ENCODE measurements at places on chromosomes 11 and 22.
A peak's percentile ranks its signal among the peaks of the same experiment; 100 is the strongest.

DNA sequence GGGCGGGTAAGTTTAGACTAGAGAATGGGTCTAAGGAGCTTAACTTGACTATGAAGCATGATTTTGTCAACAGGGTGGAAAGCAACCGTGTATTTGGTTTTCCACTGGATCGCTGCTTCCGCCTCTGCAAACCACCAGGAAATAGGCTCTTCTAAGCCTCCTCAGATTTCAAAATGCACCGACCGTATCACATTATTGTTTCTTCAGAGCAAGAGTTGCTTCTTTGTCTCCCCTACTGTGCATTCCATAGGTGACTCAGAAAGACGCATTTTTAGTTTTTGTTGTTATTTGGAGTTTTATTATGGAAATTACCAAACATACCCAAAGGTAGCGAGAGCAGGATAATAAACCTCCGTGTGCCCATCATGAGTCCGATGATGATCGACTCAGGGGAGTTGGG, 64.3 kb upstream of the RASD2 start:
- peak; percentile 17 for DNase-seq

- no peak for DNase-seq
Observed at GRCh38 chr11:133339495-133340140, 192.7 kb downstream of the OPCML start.

DNA sequence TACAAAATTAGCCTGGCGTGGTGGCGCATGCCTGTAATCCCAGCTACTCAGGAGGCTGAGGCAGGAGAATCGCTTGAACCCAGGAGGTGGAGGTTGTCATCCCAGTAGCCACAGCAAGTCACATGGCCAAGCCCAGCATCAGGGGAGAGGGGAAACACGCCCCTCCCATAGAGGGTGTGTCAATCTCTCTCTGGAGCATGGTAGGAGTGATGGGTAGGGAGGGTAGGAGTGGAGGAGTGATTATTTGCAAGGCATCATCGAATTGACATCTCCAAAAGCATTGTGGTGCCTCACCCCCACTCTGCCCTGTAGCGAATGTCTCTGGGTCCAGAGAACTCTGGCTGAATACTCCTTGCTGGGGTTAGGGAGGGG, 6.1 kb upstream of the SSTR3 start:
- no peak for DNase-seq

- no peak for DNase-seq
Observed at GRCh38 chr11:113781682-113782081, 2.1 kb downstream of the CLDN25 start.

- DNase-seq, result no peak
Observed at GRCh38 chr22:43174941-43175531, 11.9 kb downstream of the TTLL12 start.

- DNase-seq, result no peak
Observed at GRCh38 chr22:43890901-43891331, 897 bp downstream of the PNPLA5 start.

GRCh38 chr11:8913961-8914660, 3.1 kb downstream of the AKIP1 start:
- no peak for DNase-seq

- DNase-seq, result no peak
Observed at GRCh38 chr11:75477614-75477935, 44.6 kb upstream of the KLHL35 start.

DNA sequence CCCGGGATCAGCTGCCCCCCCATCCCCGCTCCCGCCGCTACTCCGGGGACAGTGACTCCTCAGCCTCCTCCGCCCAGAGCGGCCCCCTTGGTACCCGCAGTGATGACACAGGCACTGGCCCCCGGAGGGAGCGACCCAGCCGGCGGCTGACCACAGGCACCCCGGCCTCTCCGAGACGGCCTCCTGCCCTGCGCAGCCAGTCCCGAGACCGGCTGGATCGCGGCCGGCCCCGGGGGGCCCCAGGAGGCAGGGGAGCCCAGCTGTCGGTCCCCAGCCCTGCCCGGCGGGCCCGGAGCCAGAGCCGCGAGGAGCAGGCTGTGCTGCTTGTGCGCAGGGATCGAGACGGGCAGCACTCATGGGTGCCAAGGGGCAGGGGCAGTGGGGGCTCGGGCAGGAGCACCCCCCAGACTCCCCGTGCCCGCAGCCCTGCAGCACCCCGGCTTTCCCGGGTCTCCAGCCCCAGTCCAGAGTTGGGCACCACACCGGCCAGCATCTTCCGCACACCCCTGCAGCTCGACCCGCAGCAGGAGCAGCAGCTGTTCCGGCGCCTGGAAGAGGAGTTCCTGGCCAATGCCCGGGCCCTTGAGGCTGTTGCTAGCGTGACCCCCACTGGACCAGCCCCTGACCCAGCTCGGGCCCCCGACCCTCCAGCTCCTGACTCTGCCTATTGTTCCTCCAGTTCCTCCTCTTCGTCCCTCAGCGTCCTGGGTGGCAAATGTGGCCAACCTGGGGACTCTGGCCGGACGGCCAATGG, 3.9 kb downstream of the RASL10A start:
- no peak for DNase-seq

DNA sequence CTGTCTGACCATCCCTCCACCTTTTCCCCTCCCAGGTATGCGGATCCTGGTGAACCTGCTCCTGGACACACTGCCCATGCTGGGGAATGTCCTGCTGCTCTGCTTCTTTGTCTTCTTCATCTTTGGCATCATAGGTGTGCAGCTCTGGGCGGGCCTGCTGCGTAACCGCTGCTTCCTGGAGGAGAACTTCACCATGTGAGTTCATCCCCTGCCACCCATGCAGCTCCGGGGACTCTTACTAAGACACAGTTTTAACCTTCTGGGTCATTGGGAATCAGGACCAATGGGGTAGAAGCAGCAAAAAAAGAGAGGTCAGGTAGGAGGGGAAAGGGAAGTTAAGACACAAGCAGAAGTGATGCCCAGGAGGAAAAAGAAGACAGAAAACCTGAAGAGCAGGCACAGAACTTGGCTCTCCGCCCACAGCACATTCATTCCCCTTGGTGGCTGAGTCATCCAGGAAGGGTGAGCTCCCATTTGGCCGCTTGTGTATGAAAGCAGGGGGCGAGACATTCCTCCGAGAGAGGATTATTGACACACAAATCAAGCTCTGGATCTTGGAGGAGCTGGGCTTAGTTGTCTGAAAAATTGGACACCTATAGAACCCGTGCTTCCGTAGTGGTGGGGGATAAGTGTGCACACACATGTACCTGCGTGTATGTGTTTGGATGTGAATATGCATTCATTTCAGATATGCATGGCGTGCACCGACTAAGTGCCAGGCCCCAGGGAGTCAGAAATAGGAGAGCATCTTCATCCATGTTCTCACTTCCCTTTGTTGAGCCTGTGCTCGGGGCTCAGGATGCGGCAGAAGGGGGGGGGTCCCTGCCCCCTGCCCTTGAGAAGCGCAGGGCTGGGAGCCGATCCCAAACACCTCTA, 64.2 kb downstream of the CACNA1I start:
- no peak for DNase-seq

GRCh38 chr22:25083056-25083806, 116.4 kb upstream of the CRYBB3 start:
- DNase-seq, result no peak

- no peak for DNase-seq
Observed at GRCh38 chr11:653837-654236, 16.8 kb downstream of the DRD4 start.

DNA sequence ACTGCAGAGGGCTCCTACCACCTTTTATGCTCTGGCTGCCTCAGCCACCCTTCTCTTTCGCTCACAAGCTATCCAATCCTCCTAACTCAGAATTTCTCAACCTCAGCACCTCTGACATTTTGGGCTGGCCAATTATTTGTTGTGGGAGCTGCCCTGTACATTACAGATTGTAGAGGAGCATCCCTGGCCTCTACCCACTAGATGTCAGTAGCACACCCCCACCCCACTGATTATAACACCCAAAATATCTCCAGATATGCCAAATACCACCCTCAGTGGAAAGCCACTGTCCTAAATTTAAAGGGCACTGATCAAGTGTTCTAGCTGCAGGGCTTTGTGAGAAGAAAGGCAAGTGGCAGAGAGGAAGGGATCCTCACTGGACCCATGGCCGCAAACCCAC, 443.1 kb downstream of the SOX6 start:
- DNase-seq, result no peak

- DNase-seq, result no peak
Observed at GRCh38 chr11:119692540-119692820, 36.5 kb downstream of the NECTIN1 start.

GRCh38 chr22:20155330-20156041, 4.6 kb upstream of the CCDC188 start:
- peak; percentile 95 for DNase-seq

GRCh38 chr22:21044931-21045584, 688 bp upstream of the LRRC74B start:
- peak; percentile 29 for DNase-seq
